A172 (cell line): ENCODE measurements at places on chromosomes 6 and 20. TPM values are rescaled to one million over a fixed set of nuclear protein-coding genes. Genes with fewer than 3 reads are reported as not detected.
A peak's percentile ranks its signal among the peaks of the same experiment; 100 is the strongest.

GRCh38 chr20:1825938-1826445 is 69.2 kb upstream of the SIRPA start:
- no peak for DNase-seq

KCNG1 gene
- total RNA-seq: 6.2 and 12.4 TPM in 2 replicates

- DNase-seq: peak; percentile 28
These were observed 9.8 kb downstream of the PDE10A start for GRCh38 chr6:165653196-165653595.

GRCh38 chr6:101770116-101770515 is 376.6 kb downstream of the GRIK2 start:
- DNase-seq: no peak

DNA sequence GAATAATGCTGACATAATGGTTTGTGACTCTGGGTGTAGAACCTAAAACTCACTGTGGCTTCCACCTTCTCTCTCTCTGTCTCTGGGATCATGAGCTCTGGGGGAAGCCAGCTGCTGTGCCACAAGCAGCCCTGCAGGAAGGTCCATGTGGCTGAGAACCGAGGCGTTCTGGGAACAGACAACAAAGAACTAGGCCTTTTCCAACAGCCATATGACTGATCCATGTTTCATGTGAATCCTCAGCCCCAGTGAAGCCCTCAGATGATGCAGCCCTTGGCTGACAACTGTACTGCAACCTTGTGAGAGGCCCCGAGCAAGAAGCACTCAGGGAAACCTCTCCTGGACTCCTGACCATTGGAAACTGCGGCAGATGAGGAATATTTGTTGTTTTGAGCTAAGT is 56.6 kb downstream of the HLA-G start:
- DNase-seq: no peak

DNA sequence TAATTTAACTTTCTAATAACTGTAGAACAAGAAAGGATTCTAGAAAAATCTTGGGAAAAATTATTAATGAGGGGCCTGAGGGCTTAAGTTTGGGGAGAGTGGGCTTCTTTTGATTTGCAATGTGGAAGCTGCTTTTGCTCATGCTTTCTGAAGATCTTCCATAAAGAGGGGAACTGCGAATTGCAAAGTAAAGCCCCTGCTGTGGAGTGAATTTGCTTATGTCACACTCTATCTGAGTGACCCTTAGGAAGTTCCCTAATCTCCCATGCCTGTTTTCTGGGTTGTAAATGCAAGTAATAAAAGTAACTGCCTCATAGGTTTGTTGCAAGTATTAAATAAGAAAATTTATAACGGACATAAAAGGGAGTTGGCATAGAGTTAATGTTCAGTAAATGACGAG is 301.2 kb downstream of the PLCB1 start:
- DNase-seq: no peak

GSTA1 gene
- total RNA-seq: not detected in 2 replicates

- no peak for DNase-seq
These were observed 113.2 kb downstream of the CEBPB start for GRCh38 chr20:50303573-50304500.

DLL1 gene
- total RNA-seq: 3.4 and 4.7 TPM in 2 replicates

GRCh38 chr6:656460-657252 is at the start of gene HUS1B:
TSS of gene HUS1B (minus strand) at chr6:657100. CDS start at chr6:656944, 156 bp downstream.
- no peak for DNase-seq

XKR7 gene
- not detected in 2 replicates for total RNA-seq

- DNase-seq: no peak
These were observed 73.3 kb upstream of the CD93 start for GRCh38 chr20:23159256-23159946.

DNA sequence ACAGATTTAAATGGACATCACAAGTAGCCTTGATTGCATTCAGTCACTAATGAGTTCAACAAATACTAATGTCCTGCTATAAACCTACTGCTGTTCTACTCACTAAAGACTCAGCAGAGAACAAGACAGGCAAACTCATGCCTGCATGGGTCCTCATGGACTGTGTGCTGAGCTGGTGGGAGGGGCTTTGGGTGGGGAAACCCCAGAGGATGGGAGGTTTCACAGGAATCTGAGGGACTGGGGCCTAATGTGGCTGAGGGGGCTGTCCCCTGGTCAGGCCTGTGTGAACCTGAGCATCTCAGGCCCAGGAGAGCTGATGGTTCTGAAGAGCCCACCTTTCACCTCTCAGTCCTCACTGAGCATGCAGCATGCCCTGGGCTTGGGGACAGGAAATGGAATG is 1.4 kb downstream of the CST8 start:
- DNase-seq: no peak

PBOV1 gene
- total RNA-seq: not detected in 2 replicates

- DNase-seq: no peak
These were observed 762 bp downstream of the ZC3H12D start for GRCh38 chr6:149483849-149484655.

TAF4 gene
- total RNA-seq: 5.1 TPM in 2 replicates

GRCh38 chr6:46530896-46531295 is 39.6 kb upstream of the RCAN2 start:
- DNase-seq: no peak

- DNase-seq: no peak
These were observed 5.3 kb upstream of the SCUBE3 start for GRCh38 chr6:35208419-35208818.

- no peak for DNase-seq
These were observed 65.3 kb downstream of the MTHFD1L start for GRCh38 chr6:150930841-150931240.

RFX6 gene
- total RNA-seq: not detected in 2 replicates

DNA sequence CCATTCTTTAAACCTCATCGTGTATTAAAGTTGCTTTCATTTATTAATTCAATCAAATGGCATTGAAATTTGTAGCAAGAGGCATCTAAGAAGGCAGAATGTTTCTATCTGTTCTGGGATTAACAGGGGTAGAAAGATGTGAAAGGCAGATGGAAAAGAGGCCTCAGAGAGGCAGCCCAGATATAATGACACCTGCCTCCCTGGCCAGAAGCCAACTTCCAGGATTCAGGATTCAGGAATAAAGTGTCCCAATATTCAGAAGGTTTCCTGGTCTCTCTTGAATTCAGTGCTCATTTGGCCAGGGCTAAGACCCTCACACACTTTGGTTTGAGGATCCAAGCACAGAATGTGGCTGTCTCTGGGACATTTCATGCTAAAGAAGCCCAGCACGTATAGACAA is 39.9 kb downstream of the HLA-B start:
- no peak for DNase-seq

SDCBP2 gene
- 1.8 and 2.6 TPM in 2 replicates for total RNA-seq

TCFL5 gene
- total RNA-seq: 23.7 and 24.1 TPM in 2 replicates

DNA sequence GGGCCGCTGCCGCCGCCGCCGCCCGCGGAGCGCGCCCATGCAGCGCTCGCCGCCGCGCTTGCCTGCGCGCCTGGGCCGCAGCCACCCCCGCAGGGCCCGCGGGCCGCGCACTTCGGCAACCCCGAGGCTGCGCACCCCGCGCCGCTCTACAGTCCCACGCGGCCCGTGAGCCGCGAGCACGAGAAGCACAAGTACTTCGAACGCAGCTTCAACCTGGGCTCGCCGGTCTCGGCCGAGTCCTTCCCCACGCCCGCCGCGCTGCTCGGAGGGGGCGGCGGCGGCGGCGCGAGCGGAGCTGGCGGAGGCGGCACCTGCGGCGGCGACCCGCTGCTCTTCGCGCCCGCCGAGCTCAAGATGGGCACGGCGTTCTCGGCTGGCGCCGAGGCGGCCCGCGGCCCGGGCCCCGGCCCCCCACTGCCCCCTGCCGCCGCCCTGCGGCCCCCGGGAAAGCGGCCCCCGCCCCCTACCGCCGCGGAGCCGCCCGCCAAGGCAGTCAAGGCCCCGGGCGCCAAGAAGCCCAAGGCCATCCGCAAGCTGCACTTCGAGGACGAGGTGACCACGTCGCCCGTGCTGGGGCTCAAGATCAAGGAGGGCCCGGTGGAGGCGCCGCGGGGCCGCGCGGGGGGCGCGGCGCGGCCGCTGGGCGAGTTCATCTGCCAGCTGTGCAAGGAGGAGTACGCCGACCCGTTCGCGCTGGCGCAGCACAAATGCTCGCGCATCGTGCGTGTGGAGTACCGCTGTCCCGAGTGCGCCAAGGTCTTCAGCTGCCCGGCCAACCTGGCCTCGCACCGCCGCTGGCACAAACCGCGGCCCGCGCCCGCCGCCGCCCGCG is 730 bp downstream of the INSM1 start:
- DNase-seq: no peak

DNA sequence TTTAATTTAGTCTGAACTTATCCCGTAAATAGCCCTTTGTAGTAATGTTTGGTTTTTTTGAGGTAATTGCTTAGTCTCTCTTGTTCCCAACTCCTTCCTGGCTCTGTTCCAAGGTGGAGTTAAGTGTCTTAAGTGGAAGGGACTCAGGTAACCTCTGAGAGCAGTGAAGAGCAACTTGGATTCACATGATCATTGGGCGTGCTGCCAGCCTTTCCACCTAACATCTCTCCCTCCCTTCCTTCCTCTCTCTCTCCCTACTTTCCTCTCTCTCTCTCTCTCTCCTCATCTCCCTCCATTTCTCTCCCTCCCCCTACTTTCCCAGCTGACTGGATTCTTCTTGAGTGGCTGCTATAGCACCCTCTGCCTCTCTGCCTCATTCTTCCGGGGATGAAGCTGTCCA is 232.9 kb upstream of the SASH1 start:
- DNase-seq: no peak

DNA sequence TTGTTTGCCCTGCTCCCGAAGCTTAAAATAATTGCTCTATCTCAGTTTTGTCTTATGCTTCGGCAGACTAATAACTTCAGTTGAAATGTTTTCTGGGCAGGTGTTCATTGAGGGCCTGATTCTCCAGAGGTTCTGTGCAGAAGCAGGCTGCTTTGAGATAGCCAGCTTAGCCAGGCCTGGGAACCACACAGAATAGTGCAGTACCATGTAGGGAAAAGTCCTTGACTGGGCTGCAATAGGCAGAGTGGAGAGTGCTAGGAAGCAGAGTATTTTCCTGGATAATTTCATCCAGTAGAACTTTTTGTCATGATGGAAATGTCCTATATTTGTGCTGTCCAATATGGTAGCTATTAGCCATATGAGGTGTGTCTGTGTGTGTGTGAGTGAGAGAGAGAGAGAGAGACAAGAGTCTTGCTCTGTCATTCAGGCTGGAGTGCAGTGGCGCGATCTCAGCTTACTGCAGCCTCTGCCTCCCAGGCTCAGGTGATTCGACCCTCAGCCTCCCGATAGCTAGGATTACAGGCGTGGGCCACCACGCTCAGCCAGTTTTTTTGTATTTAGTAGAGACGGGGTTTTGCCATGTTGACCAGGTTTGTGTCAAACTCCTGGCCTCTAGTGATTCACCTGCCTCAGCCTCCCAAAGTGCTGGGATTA is 15.9 kb downstream of the TOP1 start:
- no peak for DNase-seq

- no peak for DNase-seq
These were observed 462.9 kb upstream of the JAG1 start for GRCh38 chr20:11136691-11137090.

DNA sequence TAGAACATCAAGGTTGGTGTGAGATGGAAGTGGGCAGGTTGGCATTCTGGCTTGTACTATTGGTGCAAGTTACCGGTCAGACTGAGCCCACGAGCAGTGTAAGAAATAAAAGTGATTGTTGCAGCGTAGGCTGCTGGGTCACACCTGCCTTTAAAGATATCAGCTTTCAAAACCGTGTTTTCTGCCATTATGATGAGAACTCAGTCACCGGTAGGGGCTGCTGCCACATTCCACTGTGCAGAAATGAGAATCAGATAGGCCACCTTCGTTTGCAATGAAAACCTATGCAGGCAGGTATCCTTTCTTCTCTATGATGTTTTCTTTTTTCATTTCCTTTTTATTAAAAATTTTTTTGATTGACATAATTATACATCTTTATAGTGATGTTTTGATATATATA is 168.5 kb downstream of the MYLK4 start:
- DNase-seq: no peak

DNA sequence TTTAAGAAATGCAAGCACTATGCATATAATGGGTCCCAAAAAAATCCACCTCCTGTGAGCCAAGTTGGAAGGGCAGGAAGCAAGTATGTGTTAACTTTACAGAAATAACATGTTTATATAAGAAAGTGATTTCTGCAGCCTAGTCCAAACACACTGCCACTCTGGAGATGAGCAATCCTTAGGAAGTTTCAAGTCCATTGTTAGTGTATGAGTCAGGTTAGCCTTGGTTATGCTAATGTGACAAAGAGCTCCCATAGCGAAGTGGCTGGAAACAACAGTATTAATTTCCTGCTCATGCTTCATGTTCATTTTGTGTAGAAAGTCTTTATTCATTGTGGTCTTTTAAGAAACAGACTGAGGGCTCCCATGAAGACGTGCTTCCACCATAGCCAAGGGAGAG is 121.4 kb downstream of the TBXT start:
- peak; percentile 79 for DNase-seq

PREP gene
- total RNA-seq: 9.0 and 12.6 TPM in 2 replicates

GRCh38 chr6:110999634-111000270 is 17.9 kb downstream of the RPF2 start:
- DNase-seq: peak; percentile 12

TSBP1 gene
- not detected in 2 replicates for total RNA-seq

GRCh38 chr6:13479971-13480434 is 7.4 kb downstream of the GFOD1 start:
- DNase-seq: no peak

DNA sequence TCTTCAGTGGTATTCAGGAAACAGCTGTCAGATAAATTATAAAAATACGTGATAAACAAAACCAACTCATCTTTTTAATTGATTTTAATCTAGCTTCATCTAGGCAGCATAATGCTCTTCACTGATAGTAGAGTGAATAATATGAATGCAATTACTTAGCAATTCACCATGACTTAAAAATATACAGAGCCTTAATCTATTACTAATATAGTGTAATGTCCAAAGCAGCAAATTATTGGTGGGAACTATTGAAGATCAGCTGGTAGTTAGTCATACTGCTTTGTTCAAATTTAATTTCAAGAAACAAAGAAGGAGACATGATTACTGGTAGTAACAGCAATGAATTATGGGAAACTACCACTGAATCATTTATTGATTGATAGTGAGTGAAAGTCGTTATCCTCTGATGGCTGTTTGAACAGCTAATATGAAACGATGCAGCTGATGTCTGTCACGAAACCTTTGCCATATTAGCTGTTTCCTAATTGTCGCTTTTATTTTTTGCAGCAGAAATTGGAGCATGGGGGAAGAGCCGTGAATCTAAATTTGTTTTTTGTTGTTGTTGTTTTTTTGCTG is 99.2 kb downstream of the NKAIN2 start:
- DNase-seq: no peak

PCED1A gene
- 11.9 and 13.2 TPM in 2 replicates for total RNA-seq

DNA sequence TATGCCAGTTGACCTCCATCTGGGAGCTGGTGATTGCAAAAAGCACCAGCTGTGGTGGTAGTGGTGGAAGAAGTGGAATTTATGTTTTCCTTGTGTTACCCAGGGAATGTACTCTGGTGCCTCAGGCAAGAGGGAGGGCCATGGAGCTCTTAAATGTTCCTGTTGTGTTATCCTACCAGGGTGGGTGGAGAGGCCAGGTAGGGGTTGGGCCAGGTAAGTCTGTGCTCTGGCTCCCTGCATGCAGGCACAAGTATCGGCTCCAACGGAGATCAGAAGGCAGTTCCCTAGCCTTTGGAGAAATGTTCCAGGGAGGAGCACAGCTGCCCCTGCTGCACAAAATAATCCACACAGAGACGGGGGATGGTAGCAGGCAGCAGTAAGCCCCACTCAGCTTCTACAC is 419.3 kb upstream of the EYS start:
- no peak for DNase-seq

- DNase-seq: no peak
These were observed 49.7 kb downstream of the FAM83B start for GRCh38 chr6:54896302-54896701.

OGFR gene
- 66.0 and 90.7 TPM in 2 replicates for total RNA-seq

- peak; percentile 44 for DNase-seq
These were observed 32.2 kb downstream of the ILRUN start for GRCh38 chr6:34664256-34664971.
